ENCODE measurements at places on chromosomes 3 and 15. TPM values are rescaled to one million over a fixed set of nuclear protein-coding genes. Genes with fewer than 3 reads are reported as not detected.

DNA sequence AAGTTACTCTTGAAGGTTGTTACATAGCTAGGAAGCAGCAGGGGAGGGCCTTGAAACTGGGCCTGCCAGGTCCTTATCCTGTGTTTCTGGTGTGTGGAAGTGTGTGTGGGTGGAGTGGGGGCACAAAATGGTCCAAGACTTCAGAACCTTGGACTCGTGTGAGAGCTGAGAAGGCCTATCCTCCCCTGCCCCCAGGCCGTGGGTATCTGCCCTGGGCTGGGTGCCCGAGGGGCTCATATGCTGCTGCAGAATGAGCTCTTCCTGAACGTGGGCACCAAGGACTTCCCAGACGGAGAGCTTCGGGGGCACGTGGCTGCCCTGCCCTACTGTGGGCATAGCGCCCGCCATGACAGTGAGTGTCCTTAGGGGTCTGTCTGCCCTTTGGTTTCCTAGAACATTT lies 4.5 kb downstream of the CHRD start:
- no peak for DNase-seq

DNA sequence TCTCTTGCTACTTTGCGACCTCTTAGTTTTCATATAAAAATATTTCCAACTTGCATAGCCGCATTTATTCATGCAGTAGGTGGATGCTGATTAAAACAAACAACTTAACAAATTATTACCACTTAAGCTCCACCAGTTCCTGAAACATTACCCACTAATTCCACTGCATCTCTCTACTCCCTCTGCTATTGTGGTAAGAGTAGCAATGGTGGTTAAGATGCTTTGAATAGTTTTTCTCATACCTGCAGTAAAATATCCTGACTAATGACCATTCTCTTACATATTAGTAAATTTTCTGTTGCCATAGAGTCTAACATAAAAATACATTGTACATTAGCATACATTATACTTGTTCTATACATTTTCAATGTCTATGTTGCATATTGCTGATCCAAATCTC lies 397.6 kb upstream of the PLSCR5 start:
- DNase-seq, result no peak

- DNase-seq, result no peak
Measured at GRCh38 chr15:73681856-73682599, 2.2 kb upstream of the CD276 start.

Gene ZPLD1
- not detected for total RNA-seq

Gene SIAH2
- total RNA-seq, result 26.9 TPM

Data from mesenteric fat pad (tissue), 1 donor.